ENCODE measurements at places on chromosomes 7 and 10.

DNA sequence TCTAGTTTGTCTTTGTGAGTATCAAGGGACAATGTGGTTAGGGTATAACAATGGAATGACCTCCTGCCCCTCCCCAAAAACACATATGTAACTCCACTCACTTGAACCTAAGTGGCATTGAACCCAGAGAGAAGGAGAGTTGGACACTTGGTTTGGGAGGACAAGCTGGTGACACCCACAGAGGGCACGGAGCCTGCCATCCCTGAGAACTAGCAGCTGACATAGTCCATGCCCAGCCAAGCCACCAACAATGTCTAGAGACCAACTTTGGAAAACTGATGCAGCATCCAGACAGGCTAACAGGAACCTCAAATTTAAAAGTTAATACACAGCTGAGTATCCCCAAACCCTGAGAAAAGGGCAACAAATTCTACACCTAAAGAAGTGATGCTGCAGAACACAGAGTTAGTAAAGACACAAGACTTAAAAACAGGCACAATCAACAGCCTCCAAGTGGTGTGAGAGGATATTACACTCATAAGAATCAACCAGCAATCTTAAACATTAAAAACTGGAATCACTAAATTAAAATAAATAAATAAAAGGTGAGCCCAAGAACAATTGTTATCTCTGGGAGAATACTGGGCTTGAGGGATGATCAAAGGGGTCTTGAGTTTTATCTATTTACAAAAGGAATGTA lies 27.2 kb downstream of the NUDCD3 start:
- no peak for DNase-seq

- no peak for DNase-seq
Measured at GRCh38 chr7:158235862-158236261, 351.8 kb downstream of the PTPRN2 start.

- DNase-seq = peak; percentile 14
Measured at GRCh38 chr7:11373546-11374142, 400.0 kb downstream of the PHF14 start.

DNA sequence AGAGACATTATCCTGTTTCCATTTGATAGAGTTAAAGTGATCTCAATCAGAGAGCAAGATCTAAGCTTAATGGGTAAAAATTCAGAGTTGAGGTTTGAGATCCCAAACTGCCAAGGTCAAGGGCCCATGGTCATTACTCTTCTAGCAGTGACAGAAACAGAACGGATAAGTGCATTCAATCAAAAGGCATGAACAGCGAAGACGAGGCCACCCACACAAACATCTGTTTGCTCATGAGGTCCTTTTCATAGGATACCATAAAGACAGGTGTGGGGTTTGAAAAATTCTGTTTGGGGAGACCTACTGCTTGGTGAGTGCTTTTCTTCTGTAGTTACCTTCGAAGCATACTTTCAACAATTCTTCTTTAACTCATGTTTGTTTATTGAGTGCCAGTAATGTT lies 58.3 kb downstream of the SEMA3C start:
- no peak for DNase-seq

GRCh38 chr7:107937531-107937930 lies 46.5 kb downstream of the DLD start:
- DNase-seq = no peak

- DNase-seq = no peak
Measured at GRCh38 chr7:25196132-25196896, 32.0 kb downstream of the NPVF start.

DNA sequence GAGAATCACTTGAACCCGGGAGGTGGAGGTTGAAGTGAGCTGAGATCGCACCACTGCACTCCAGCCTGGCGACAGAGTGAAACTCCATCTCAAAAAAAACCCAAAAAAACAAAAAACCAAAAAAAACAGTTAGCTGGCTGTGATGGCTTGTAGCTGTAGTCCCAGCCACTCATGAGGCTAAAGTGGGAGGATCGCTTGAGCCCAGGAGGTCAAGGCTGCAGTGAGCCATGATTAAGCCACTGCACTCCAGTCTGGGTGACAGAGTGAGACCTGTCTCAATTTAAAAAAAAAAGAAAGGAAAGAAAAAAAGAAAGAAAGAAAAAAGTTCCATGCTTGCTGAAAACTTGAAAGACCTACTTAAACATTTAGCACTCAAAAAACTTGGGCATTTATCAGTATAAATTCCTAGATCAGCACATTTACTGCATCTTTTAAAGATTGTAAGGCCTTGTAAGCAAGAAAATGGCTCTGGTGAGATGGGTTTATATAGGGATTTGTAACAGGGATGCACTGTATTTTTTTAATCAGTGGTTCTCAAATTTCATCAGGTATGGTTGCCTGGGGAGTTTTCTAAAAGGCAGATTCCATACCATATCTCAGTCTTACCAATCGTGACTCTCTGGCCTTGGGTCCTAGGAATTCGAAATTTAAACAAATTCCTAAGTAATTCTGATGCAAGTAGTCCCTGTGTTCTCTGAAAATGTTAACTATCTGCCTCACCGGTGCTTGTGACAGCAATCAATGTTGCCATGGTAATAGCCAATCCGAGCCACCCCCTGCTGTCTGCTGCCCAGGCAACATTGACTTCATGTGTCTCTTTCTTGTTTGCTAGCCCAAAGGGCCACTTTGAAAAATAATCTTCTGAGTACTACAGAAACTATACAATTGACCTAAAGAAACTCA lies 11.5 kb upstream of the NT5C2 start:
- no peak for DNase-seq

- no peak for DNase-seq
Measured at GRCh38 chr10:115762029-115762428, 511.0 kb downstream of the GFRA1 start.

- no peak for DNase-seq
Measured at GRCh38 chr7:132941905-132942304, 140.0 kb downstream of the CHCHD3 start.

Measured in suppressor macrophage treated with lipopolysaccharide for 1 hour (primary cell).